Adipose tissue (tissue), 3 donors: ENCODE measurements at places on chromosomes 2 and 18. TPM values are rescaled to one million over a fixed set of nuclear protein-coding genes. Genes with fewer than 3 reads are reported as not detected.

The ALPG gene
- not detected for polyA plus RNA-seq

The RBFA gene
- 15.9 TPM for polyA plus RNA-seq

The TXNDC2 gene
- polyA plus RNA-seq: not detected

The PGAP1 gene
- polyA plus RNA-seq: 2.2 TPM

The ABCG5 gene
- 0.06 TPM for polyA plus RNA-seq

The FAM228A gene
- polyA plus RNA-seq: 5.6 TPM

The PSMA8 gene
- not detected for polyA plus RNA-seq

The RNF152 gene
- 4.2 TPM for polyA plus RNA-seq

The MOGAT1 gene
- not detected for polyA plus RNA-seq

The SERPINB4 gene
- not detected for polyA plus RNA-seq

The MTCL1 gene
- 2.5 TPM for polyA plus RNA-seq

The MC5R gene
- not detected for polyA plus RNA-seq

The CXCR1 gene
- 7.9 TPM for polyA plus RNA-seq

The SFT2D3 gene
- polyA plus RNA-seq: 3.6 TPM

The GTF2A1L gene
- 0.03 TPM for polyA plus RNA-seq

The CCDC85A gene
- 0.76 TPM for polyA plus RNA-seq

The RUFY4 gene
- 0.07 TPM for polyA plus RNA-seq

The FBLN7 gene
- 1.7 TPM for polyA plus RNA-seq

The PLEKHH2 gene
- 5.4 TPM for polyA plus RNA-seq

The SLC25A12 gene
- polyA plus RNA-seq: 16.0 TPM

The RPS27A gene
- 1,786 TPM for polyA plus RNA-seq

The TMEM247 gene
- not detected for polyA plus RNA-seq

The FKBP7 gene
- 7.0 TPM for polyA plus RNA-seq

The TUBA4B gene
- not detected for polyA plus RNA-seq

The DSG1 gene
- polyA plus RNA-seq: 0.01 TPM

The UPP2 gene
- 0.10 TPM for polyA plus RNA-seq

The TTN gene
- polyA plus RNA-seq: 1.9 TPM

The NCKAP1 gene
- polyA plus RNA-seq: 56.8 TPM

The RPRM gene
- 1.1 TPM for polyA plus RNA-seq

The MTA3 gene
- 28.3 TPM for polyA plus RNA-seq

The AQP12B gene
- polyA plus RNA-seq: 159 TPM

The MEP1B gene
- polyA plus RNA-seq: 0.02 TPM

The SIGLEC15 gene
- polyA plus RNA-seq: 0.03 TPM

The BIN1 gene
- polyA plus RNA-seq: 20.9 TPM
